ENCODE measurements at places on chromosomes 6 and 20.

DNA sequence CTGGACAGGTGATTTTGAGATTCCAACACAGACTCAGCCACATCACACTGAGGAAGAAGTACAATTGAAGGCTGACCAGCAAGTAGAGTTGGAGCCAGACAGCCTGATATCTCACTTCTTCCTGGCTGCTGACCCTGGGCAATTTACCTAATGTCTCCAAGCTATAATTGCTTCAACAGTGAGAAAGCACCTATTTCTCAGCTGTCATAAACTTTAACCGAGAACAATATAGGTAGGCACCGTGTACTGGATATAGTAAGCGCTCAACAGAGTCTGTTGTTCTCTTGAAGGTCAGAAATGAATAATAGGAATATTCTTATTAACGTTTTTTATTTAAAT, 28.3 kb downstream of the STX7 start:
- no peak for DNase-seq

GRCh38 chr6:167689278-167689677, 137.4 kb upstream of the AFDN start:
- no peak for DNase-seq

DNA sequence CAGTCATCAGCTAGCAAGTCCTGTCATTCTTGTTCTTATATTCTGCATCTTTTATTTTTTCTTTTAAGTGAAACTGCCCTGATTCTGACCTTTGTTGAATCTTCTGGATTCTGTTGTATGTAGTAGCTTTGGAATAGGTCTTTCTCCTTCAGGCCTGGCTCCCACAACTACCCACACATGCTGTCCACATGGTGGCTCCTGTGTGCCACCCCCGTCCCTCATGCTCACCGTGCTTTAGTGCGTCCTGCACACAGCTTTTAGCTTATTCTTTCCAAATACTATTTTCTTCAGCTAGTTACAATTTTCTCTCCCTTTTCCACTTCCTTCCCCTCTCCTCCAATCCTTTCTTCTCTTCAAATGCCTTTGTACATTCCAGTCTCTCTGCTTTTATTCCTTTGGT, 61.8 kb downstream of the CTNNBL1 start:
- peak; percentile 8 for DNase-seq

DNA sequence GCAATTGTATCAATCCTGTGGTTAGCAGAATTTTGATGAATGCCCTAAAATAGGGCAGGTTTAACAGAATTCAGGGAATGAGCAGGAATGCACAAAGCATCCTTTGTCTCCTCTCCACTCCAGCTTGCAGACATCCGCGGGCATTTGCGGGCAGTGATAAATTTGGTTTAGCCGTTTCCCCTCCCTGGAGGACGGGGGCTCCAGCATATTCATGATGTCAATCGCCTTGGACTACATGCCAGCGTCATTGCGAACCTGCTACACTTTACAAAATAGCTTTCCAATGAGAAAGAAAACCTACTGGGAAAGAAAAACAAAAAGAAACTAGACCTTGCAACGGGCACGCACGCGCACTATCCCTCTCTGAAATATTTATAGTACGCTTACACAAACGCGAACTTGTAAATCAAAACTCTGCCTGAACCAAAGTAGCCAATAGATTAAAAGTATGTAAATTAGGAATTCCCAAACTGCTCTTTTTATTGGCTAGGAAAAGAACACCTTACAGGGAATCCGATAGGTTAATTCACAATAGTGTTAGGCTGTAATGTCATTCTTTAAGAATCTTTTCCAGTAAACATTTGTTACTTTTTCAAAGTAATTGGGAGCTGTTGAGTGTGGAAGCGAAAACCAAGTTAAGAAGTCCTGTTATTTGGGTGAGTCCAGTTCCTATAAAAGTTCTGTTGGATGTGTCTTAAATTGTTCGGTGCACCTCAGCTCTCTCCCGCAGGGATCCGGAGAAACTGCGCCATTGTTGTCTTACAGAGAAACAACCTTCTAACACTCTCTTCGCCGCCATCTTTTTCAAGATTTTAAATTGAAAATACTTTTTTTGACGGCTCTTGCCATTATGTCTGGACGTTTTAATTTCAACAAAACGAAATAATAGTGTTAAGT, 136.7 kb downstream of the HFE start:
- DNase-seq: peak; percentile 71

- no peak for DNase-seq
These were observed 248.8 kb downstream of the CDH4 start for GRCh38 chr20:61500791-61501321.

- DNase-seq: no peak
These were observed 4.0 kb downstream of the BLTP3A start for GRCh38 chr6:34795836-34796425.

DNA sequence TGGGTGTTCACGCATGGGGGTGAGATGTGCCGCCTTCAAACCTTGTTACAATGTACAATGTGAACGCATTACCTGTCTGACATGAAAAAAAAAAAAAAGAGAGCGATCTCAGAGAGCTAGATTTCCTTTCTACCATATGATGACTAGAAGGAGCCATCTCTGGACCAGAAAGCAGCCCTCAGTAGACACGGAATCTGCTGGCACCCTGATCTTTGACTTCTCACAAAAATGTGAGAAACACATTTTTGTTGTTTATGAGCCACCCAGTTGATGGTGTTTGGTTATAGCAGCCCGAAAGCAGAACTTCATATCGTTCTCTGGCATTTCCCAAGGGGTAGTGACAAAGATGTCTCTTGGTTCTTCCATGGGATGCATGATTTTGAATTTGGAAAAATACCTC, 33.5 kb upstream of the EPB41L1 start:
- DNase-seq: no peak

DNA sequence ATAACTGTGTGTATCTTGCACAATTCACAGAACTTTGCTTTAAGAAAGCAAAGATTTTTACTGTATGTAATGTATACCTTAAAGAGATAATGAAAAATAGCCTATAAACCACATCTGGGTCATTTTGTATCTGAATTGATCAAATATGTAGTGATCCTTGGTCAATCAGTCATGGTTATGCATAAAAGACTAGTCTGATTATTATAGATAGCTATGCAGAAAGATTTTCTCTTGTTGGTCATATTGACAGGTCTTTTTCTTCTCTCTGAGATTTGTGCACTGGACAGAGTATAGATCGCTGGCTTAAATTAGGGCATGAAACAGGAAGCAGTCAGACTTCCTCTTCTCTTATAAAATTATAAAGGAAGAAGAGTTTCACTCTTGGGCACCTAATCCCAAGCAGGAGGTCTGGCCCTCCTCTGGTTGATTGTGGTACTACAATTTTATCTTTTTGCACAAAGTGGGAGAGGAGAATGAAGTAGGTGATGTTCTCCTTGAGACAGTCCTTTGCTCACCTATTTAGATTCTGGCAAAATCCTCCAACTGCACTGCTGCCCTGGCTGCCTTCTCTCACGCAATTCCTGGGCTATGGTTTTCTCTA, 380.9 kb upstream of the RGS17 start:
- DNase-seq: no peak

- DNase-seq: no peak
These were observed 27.9 kb upstream of the SGK1 start for GRCh38 chr6:134345789-134346188.

DNA sequence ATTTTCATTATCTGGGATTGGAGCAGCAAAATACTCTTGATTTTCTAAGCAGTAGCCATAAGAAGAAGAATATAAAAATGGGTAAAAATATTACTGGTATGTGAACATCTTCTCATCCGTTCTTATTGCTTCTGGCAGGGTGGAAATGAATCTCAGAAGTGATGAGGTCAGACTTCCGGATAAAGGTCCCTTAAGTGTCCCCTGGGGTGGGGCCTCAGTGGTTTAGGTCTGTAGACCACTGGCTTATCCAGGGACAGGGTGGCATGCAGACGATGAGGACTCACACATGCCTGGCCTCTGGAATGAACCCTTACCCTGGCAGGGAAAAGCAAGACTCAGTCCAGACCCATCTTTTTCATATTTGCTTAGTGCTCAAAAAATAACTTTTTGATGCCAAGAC, 143.3 kb downstream of the UST start:
- DNase-seq: no peak

DNA sequence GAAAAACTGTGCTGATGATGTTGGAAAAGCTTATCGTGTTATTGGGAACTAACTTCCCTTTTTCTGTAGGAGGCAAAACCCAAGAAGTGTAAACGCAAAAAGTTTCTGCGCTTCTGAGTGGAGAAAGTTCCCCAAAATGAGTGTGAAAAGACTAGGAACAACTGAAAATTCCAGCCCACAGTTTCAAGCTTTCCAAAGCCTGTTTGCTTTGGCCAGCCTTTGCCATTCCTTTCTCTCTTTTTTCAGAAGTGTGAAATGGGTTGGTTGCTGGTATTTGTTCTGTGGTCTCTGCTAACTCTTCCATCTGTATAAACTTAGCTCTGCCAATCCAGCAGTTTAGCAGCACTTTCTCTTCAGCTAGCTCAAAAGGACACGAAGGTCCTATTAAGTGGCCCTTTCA, 491.3 kb downstream of the MAFB start:
- no peak for DNase-seq

GRCh38 chr6:91631227-91631626, 1044.4 kb upstream of the MAP3K7 start:
- no peak for DNase-seq
